ENCODE measurements at places on chromosomes 11 and 22.

- no peak for DNase-seq
Measured at GRCh38 chr11:93845181-93846092, 5.0 kb downstream of the VSTM5 start.

DNA sequence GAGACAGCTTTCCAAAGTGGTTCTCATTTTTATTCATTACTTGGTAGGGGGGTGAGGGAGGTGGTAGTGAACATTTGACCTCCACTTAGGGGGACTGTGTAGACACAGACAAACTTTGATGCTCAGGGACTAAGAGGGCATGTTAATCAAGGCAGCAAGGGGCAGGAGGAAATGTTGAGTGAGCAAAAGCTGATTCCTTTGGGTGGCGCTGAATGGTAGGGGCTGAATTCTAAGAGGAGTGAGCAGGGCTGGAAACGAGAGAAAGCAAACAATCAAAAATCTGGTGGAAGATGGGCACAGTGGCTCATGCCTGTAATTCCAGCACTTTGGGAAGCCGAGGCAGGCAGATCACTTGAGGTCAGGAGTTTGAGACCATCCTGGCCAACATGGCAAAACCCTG is 164.8 kb upstream of the BDNF start:
- DNase-seq = no peak

DNA sequence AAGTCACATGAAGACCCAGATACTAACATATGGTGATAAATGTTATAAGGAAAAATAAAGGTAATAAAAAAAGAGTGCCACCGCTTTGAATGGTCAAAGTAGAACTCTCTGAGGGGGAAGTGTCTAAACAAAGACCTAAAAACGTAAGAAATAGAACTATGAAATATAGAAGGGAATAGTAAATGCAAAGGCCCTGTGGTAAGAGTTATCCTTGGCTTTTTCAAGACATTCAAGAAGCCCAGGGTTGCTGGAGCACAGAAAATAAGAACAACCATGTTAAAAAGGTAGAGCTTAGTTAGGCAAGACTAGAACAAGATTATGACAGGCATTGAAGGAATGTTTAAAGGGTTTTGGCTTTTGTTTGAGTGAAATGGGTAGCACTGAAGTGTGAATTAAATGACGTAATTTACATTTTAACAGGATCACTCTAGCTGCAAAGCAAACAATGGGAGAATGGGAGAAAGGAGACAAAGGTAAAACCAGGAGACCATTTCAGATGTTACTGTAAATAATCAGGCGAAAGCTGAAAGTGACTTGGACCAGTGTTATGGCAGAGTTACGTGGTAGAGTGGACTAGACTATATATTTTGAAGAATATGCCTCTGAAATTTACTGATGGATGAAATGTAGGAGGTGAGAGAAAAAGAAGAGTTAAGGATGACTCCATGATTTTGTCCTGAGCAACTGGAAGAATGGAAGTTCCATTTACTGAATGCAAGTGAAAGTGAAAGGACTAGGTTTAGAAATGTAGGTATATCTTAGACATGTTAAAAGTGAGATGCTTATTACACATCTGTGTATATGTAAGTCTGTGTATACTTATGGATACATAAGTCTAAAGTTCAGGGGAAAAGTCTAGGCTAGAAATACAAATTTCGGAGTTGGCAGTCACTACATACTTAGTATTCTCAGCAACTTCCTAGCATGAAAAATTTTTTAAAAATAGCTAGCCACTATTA is 28.5 kb downstream of the BTBD10 start:
- no peak for DNase-seq

DNA sequence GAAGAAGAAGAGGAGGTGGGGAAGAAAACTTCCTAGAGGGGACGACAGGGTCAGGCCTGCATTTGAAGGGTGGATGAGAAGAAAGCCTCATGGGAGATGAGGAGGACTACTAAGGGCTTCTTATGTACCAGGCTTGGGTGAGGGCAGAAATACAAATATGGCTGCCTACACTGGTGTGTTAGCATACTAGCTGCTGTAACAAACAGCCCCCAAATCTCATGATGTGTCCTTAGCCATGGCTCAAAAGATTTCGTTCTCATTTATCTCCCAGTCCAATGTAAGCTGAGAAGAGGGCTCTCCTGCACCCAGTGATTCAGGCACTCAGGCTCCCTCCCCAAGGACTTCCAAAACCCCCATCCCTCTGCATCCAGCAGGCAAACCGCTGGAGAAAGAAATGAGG is 11.6 kb upstream of the MB start:
- DNase-seq = no peak

- DNase-seq = no peak
Measured at GRCh38 chr22:49971232-49972162, 10.9 kb downstream of the PIM3 start.

GRCh38 chr22:45006964-45007390 is 2.8 kb downstream of the PHF21B start:
- DNase-seq = no peak

DNA sequence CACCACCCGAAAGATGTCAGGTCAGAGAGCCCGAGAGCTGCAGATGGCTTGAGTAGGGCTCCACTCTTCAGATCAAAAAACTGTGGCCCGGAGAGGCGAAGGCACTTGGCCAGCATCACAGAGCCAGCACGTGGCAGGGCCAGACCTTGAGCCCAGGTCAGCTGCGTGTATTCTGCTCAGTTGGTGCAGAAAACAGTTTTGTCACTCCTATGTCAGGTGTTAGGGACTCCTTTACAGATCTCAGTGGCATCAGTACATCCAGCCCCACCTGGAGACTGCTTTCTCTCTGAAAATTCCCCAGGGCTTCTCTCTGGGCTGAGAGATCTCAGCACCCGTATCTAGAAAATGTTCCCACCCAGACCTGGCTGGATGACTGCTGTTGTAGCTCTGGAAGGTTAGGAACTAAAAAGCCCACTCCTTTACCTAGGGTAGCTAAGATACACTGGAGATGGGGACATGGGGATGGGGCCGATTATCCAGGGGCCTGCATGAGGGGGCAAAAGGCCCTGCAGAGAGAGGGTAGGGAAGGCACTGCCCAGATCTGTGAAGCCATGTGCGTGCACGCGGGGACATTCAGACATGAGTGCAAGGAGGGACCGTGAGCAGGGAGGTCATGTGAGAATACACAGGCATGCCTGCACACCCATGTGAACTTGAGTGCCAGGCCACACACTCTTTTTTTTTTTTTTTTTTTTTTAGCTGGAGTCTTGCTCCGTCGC is 3.4 kb downstream of the APOA1 start:
- no peak for DNase-seq

GRCh38 chr11:32839308-32839707 is 9.6 kb downstream of the PRRG4 start:
- no peak for DNase-seq

DNA sequence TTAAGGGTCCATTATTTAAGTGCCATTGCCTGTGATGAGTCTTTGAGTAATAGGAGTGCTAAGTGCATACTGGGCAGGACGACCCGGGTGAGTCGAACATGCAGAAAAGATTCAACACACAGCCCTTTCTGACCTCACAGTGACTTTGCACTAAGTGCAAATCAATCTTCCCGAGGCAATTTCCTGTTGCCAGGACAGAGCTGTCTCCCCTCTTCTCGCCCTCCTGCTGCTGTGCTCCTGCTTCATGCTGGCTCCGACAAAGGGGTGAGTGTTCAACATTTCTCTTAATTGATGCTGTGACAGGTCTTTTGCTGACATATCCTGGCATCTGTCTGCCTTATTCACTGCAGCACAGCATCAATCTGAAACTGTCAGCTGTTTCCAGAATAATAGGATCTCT is 42.0 kb downstream of the MCHR1 start:
- DNase-seq = no peak

GRCh38 chr11:88174709-88175568 is at the start of gene RAB38:
Gene RAB38 (minus strand): TSS chr11:88175443. CDS start chr11:88175384, 59 bp downstream.
- no peak for DNase-seq

GRCh38 chr22:23237841-23238240 is 57.5 kb downstream of the BCR start:
- no peak for DNase-seq

DNA sequence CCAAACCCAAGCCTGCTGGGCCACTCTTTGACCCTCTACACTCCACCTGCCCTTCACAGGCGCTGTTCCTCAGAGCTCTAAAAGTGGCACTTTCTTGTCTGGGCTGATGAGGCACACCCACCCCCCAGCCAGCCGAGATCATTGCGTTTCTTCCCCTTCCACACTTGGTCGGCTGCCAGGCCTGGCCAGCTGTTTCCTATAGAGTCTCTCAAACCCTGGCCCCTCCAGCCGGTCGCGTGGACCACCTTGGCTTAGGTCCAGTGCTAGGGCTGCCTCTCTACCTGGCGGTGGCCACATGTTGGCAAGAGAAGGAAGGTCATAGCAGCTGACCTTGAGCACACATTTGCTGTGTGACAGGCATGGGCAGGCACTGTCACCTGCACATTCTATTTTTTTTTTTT is 60.6 kb downstream of the PPP6R2 start:
- DNase-seq = no peak

GRCh38 chr11:118202599-118203422 is 22.0 kb downstream of the JAML start:
- peak; percentile 56 for DNase-seq

DNA sequence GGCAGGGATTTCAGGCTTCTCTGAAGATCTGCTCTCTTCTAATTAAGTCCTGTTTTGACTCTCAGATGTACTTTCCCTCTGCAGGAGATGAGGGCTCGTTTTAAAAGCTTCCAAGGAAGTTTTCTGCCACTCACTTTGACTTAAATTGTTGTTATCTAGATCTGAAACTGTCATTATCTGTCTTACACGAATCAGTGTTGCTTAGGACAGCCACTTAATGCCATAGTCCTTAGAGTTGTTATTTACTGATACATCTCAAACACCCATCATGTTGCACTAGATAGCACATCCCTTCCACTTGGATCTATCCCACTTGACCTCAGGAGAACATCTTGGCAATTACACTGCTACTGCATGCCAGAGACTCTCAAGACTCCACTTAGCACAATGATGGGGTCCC is 86.9 kb upstream of the FAT3 start:
- DNase-seq = no peak

GRCh38 chr11:58674609-58675008 is 52.1 kb downstream of the CNTF start:
- no peak for DNase-seq

GRCh38 chr22:20264614-20265452 is 3.3 kb downstream of the RTN4R start:
- no peak for DNase-seq

DNA sequence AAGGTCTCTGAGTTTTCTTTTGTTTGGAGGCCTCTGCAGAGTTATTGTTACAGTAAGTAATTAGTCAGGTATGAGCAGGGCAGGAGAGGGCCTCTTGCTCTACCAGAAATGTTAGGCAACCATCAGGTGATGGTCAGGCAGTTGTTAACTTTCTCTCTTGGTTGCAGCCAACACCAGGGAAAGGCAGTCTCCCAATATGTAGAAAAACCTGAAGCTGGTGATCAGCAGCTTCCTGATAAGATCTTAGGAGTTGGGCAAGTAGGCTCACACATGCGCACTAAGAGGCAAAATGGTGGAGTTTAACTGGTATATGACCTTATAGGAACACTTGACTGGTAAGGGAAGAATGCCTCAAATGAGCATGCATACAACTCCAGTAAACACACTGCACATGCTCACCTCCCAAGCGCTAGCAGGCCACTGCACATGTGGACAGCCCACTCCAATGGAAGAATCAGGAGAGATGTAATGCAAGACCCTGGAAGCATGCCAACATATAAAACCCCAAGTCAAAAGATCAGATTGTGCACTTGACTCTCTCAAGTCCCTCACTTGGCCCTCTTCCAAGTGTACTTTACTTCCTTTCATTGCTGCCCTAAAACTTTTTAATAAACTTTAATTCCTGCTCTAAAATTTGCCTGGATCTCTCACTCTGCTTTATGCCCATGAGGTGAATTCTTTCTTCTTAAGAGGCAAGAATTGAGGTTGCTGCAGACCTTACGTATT is 23.7 kb upstream of the SLC35F2 start:
- no peak for DNase-seq

DNA sequence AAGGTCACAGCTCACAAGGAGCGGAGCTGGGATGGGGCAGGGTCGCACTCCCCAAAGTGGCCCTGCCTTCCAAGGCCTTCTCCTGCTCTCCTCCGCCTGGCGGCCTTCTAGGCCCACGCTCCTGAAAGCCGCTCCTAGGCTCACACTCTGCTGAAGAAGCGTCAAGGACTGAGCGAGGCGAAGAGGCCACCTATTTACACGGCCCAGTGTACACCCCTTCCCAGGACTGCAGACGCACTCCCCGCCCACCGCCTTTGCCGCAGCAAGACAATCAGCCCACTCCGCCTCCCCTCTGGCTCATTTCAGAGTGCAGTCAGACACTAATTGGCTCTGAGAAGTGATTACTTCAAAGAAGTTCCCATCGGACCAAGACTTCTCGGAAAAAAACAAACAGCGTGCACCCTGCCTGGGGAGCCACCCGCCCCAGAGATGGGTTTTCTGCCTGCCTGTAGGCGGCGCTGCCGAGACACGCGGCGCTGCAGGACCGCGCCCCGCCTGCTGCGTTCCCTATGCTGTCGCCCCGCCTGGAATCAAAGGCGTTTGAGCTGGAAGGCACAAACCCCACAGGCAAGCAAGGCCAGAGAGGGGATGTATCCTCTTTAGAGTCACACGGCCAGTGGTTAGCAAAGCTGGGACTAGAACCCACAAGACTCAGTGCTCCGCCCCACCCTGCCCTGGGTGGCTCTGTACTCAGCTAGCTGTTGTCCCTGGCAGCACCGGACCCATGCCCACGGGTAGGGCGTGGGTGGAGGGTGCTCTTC is 414.8 kb downstream of the BUD13 start:
- DNase-seq = no peak

DNA sequence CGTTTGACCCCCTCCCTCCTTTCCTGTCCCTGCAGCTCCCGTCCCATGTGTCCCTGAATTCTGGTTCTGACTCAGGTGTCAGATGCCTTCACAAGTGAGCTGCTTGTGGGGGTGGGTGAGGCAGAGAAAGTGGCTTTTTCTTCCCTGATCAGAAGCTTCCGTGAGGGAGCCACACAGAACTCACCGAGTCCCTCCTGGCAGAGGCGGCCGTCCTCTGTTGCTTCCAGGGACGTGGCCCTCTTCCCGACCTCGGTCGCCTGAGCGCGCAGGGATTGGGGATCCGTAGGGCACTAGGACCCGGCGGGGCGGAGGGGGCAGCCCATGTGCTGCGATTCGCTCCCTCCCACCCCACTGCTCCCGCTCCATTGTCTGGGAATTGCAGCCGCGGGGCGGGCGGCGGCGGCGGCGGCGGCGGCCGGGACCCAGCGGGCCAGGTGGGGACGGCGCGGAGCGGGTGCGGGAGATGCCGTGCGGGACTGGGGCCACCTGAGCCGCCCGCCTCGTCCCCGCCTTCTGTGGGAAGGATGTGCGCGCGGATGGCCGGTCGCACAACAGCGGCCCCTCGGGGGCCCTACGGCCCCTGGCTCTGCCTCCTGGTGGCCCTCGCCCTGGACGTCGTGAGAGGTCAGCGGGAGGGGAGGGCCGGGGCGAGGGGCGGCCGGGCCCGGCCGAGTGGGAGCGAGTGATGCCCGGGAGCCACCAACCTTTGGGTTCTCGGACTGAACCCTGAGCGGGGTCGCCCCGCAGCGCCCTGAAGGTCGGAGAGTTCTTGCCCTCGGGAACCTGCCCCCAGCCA is at the start of gene TMEM132A:
Gene TMEM132A, plus strand, starts transcription at position 351 of the 796 bp plus-strand sequence. Its CDS starts 174 bp downstream, at position 525.
- peak; percentile 22 for DNase-seq

DNA sequence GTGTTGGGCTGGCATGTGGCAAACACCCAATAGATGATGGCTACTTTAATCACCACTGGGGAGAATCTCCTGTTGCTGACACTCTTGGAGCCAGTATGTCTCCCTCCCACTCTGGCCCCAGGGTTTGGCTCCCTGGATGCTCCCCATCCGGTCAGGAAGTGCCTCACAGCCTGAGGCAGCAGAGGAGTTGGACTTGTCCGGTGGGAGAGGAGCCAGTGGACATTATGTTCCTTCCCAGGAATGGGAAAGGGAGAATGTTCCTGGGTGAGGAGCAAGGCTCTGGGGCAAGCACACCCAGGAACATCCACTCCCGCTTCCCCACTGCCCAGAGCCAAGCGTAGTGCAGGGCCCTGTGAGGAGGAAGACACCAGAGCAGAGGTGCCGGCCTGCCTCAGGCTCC is 84.6 kb upstream of the NAV2 start:
- DNase-seq = no peak
